ENCODE measurements at places on chromosomes 6 and 20. TPM values are rescaled to one million over a fixed set of nuclear protein-coding genes. Genes with fewer than 3 reads are reported as not detected.

The SPEF1 gene
- total RNA-seq: 2.6 TPM

The LRRC1 gene
- total RNA-seq: 5.8 TPM

The ALDH8A1 gene
- total RNA-seq: 0.11 TPM

The AVP gene
- not detected for total RNA-seq

The ZNF76 gene
- 9.1 TPM for total RNA-seq

The BNIP5 gene
- not detected for total RNA-seq

The WFDC10B gene
- total RNA-seq: not detected

The DYNLT2 gene
- 0.44 TPM for total RNA-seq

The VWA7 gene
- 1.5 TPM for total RNA-seq

The HS3ST5 gene
- total RNA-seq: not detected

The LHFPL5 gene
- not detected for total RNA-seq

The SRSF12 gene
- total RNA-seq: 2.4 TPM

The C6orf141 gene
- 11.5 TPM for total RNA-seq

The GLP1R gene
- not detected for total RNA-seq

The XKR7 gene
- total RNA-seq: not detected

The SLC26A8 gene
- not detected for total RNA-seq

The SLA2 gene
- 0.10 TPM for total RNA-seq

The HUS1B gene
- total RNA-seq: 0.38 TPM

The ECT2L gene
- not detected for total RNA-seq

The METTL24 gene
- total RNA-seq: not detected

The ADGB gene
- not detected for total RNA-seq

The CD24 gene
- total RNA-seq: 299 TPM

The PRL gene
- not detected for total RNA-seq

The RIPOR2 gene
- not detected for total RNA-seq

The FAM83C gene
- total RNA-seq: 0.08 TPM

The ENPP5 gene
- total RNA-seq: not detected

The HSPA12B gene
- total RNA-seq: 0.39 TPM

The E2F3 gene
- total RNA-seq: 12.4 TPM

The PKIB gene
- 1.6 TPM for total RNA-seq

The TMEM244 gene
- total RNA-seq: not detected

The SLC32A1 gene
- total RNA-seq: not detected

The SOBP gene
- total RNA-seq: 1.3 TPM

The DEFB112 gene
- not detected for total RNA-seq

The GSTA2 gene
- total RNA-seq: not detected

The UNC5CL gene
- 0.34 TPM for total RNA-seq

The THEMIS gene
- total RNA-seq: not detected

The STXBP5 gene
- 14.7 TPM for total RNA-seq

The C20orf204 gene
- 0.33 TPM for total RNA-seq

The FRMD1 gene
- total RNA-seq: 0.05 TPM

The TRIM31 gene
- total RNA-seq: 1.4 TPM

The SERPINB1 gene
- 54.0 TPM for total RNA-seq

The CENPW gene
- total RNA-seq: 43.8 TPM

The F13A1 gene
- not detected for total RNA-seq

The PRR18 gene
- 0.11 TPM for total RNA-seq

The PCIF1 gene
- total RNA-seq: 34.3 TPM

All from A549 treated with GW870086 at 1 μM for 4 hours (cell line).